CD4-positive, alpha-beta T cell treated with Interleukin-10 for 1 hour (primary cell): ENCODE measurements at places on chromosomes 12 and 14.

DNA sequence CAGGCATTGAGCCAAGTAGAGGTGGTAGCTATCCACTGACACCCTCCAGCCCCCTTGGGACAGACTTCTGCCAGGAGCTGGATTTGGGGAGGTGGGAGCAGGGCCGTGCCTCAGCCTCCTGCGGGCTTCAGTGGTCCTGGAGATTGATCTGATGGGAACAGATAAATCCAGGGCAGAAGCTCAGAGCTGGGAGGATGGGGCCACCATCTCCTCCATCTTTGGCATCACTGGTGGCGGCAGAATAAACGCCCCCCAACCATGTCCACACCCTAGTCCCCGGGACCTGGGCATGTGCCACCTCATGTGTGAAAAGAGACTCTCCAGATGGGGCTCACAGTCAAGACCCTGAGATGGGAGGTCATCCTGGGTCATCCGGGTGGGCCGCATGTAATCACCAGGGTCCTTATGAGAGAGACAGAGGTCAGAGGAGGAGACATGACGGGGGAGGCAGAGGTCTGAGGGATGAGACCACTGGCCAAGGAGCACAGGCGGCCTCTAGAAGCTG lies 209.6 kb upstream of the RTL1 start:
- DNase-seq: no peak

DNA sequence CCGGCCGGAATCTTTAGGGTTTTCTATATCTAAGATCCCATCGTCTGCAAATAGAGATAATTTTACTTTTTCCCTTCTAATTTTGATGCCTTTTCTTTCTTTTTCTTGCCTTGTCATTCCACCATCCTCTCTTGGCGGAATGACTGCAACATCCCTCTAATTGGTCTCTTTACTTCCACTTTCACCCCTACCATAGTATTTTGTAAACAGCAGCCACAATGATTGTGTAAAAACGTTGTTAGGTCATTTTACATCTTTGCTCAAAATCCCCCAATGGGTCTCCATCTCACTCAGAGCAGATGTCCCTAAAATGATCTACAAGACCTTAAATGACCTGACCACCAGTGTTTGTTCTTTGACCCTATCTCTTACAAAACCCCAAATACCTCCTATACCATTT lies 80.0 kb upstream of the STAC3 start:
- no peak for DNase-seq

DNA sequence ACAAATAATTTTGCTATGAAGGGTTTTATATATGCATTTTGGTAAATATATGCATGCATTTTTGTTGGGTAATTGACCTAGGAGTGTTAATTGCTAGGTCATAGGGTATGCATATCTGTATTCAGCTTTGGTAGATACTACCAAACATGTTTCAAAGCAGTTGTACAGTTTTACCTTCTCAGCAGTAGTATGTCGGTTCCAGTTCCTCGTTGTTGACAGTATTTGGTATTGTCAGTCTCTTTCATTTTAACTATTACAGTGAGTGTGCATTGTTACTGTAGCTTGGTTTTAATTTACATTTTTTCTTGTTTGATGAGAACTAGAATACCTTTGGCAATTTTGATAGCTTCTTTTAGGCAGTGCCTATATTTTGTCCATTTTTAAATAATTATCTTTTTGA lies 98.9 kb downstream of the ARID2 start:
- DNase-seq: no peak

GRCh38 chr12:111256629-111257434 lies 112.1 kb downstream of the PHETA1 start:
- DNase-seq: no peak
